ENCODE measurements at places on chromosomes 11 and 22.

DNA sequence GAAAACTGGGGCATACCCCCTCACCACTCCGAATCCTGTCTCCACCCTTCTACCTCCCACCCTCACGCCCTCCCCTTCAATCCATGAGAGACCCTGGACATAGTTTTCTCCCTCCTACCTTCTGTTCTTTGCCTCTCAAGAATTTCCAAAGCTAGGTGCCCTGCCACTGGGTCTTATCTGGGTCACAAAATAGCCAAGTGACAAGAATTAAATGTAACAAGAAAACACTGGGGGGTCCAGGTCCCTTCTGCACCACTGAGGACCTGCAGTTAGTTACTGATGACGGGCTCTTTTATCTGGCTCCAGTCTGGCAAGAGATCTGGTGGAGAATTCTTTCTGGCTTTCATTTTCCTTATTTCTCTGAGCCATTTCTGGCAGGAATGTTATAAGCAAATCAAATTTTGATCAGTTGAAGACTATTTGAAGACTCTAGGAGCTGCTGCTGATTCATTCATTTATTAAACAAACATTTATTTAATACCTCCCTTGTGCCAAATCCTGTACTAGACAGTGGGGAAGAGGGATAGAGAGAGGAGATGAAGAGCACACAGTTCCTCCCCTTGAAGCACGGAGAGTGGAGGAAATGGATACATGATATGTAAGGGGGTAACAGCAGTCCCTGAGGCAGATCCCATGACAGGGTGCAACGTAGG, 135.2 kb downstream of the RRAS2 start:
- no peak for DNase-seq

GRCh38 chr11:110711776-110712658, at the start of gene ARHGAP20:
TSS of gene ARHGAP20 (minus strand) at chr11:110712437. CDS start at chr11:110712231, 206 bp downstream.
- peak; percentile 25 for DNase-seq

GRCh38 chr11:95592471-95592870, 197.1 kb downstream of the FAM76B start:
- no peak for DNase-seq

DNA sequence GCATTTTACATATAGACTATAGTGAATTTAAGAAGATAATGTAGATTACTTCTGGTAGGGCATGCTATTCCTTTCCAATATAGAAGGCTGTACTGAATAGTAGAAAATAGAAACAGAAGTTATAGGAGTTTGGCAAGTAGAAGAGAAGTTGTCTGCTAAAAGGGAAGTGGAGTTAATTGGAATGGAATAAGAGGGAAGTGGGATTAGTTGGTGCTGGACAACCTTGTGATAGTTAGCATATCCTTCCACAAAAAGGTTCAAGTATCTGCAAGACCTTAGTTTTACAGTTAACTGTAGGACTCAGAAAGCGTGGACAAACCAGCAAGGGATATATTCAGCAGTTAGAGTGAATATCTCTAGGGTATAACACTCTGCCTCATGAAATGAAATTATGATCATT, 185.5 kb downstream of the SWAP70 start:
- no peak for DNase-seq

Measured in CD4-positive, alpha-beta T cell treated with Interleukin-17A for 1 hour (primary cell).